G401 (cell line): ENCODE measurements at places on chromosomes 12 and 14.

DNA sequence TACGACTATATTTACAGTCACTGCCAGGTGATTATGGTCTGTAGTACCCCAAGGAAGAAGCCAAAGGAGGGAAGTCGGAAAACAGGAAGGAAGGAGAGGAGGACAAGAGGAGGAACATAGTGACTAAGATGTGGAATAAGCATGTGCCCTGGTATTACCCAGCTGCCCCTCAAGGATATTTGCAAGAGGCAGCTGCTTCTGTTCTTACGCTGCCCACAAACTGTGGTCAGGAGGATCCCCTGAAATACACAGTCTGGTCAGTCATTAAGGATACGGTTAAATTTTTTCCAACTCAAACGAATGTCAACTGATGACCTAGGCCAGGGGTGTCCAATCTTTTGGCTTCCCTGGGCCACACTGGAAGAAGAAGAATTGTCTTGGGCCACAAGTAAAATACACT lies 126.5 kb downstream of the CMAS start:
- no peak for DNase-seq

DNA sequence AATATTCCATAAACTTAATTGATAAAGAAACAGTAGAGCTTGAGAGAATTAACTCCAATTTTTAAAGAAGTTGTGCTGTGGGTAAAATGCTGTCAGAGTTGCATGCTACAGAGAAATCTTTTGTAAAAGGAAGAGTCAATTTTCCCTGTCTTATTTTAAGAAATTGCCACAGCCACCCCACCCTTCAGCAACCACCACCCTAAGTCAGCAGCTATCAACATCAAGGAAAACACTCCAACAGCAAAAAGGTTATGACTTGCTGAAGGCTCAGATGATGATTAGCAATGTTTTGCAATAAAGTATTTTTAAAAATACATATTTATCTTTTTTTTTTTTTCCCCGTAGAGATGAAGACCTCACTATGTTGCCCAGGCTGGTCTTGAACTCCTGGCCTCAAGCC lies 6.5 kb upstream of the DRAM1 start:
- no peak for DNase-seq

- no peak for DNase-seq
Measured at GRCh38 chr12:9033265-9033887, 44.0 kb downstream of the KLRG1 start.

GRCh38 chr12:44889162-44889561 lies 13.0 kb upstream of the NELL2 start:
- no peak for DNase-seq

DNA sequence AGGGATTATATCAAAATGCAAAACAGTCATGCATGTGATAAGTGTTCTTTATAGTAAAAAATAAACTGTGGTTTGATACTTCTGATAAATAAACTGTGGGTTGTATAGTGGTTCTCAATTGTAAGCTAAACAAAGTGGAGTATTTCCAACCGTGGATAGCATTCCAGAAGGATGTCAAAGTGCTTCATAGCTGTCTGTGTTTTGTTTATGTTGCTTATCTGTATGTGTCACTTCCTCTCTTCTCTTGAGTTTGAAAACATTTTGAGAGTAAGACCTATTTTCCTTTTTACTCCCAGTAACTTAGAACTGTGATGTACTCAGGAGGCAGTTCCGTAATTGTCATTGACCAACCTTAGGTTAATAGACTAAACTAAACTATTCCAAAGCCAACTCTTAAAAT lies 415.8 kb downstream of the TMTC2 start:
- no peak for DNase-seq

GRCh38 chr14:62670526-62670925 lies 374.7 kb downstream of the KCNH5 start:
- DNase-seq: no peak
